ENCODE measurements at places on chromosomes 1 and 21. TPM values are rescaled to one million over a fixed set of nuclear protein-coding genes. Genes with fewer than 3 reads are reported as not detected.

CFAP107 gene
- not detected for total RNA-seq

GPR25 gene
- not detected for total RNA-seq

RAP1GAP gene
- total RNA-seq, result 4.5 TPM

OR2AK2 gene
- total RNA-seq, result not detected

CD5L gene
- 2.5 TPM for total RNA-seq

SELL gene
- total RNA-seq, result 1.1 TPM

OPTC gene
- total RNA-seq, result not detected

UTP25 gene
- 2.6 TPM for total RNA-seq

CCDC30 gene
- total RNA-seq, result 1.9 TPM

FAM72C gene
- total RNA-seq, result 0.14 TPM

GJA8 gene
- not detected for total RNA-seq

RHOU gene
- total RNA-seq, result 5.4 TPM

SPRR1A gene
- total RNA-seq, result not detected

VSIG8 gene
- not detected for total RNA-seq

RHD gene
- total RNA-seq, result not detected

SMYD3 gene
- total RNA-seq, result 8.8 TPM

FBXO2 gene
- 4.2 TPM for total RNA-seq

C1orf21 gene
- 54.5 TPM for total RNA-seq

LAX1 gene
- 0.22 TPM for total RNA-seq

NBPF26 gene
- total RNA-seq, result 0.54 TPM

LINGO4 gene
- total RNA-seq, result 0.68 TPM

NEK2 gene
- total RNA-seq, result 0.32 TPM

F13B gene
- total RNA-seq, result not detected

CFAP141 gene
- total RNA-seq, result not detected

MSH4 gene
- total RNA-seq, result 0.35 TPM

IGSF9 gene
- 0.30 TPM for total RNA-seq

TMEM82 gene
- not detected for total RNA-seq

CYP4A22 gene
- total RNA-seq, result not detected

LRRN2 gene
- total RNA-seq, result 1.5 TPM

KRTAP19-3 gene
- not detected for total RNA-seq

PIGR gene
- not detected for total RNA-seq

VHLL gene
- total RNA-seq, result not detected

PLA2G2C gene
- not detected for total RNA-seq

LCE1F gene
- not detected for total RNA-seq

SPRR2F gene
- not detected for total RNA-seq

JAK1 gene
- total RNA-seq, result 87.3 TPM

TMEM50B gene
- 35.1 TPM for total RNA-seq

ADAM30 gene
- total RNA-seq, result not detected

SPRR2E gene
- total RNA-seq, result not detected

CREB3L4 gene
- total RNA-seq, result 4.9 TPM

TRABD2B gene
- total RNA-seq, result 0.57 TPM

PKNOX1 gene
- total RNA-seq, result 9.7 TPM

SLFNL1 gene
- total RNA-seq, result 0.16 TPM

S100A16 gene
- total RNA-seq, result 49.2 TPM

OLFML2B gene
- total RNA-seq, result 4.2 TPM

KIF17 gene
- total RNA-seq, result 6.0 TPM

BLACAT1 gene
- not detected for total RNA-seq

LMX1A gene
- 0.14 TPM for total RNA-seq

MXRA8 gene
- 21.8 TPM for total RNA-seq

OR2T1 gene
- not detected for total RNA-seq

CLEC20A gene
- not detected for total RNA-seq

FAM72D gene
- total RNA-seq, result not detected

NLRP3 gene
- total RNA-seq, result 1.2 TPM

CAMK1G gene
- not detected for total RNA-seq

BACE2 gene
- total RNA-seq, result 14.5 TPM

ADGRL4 gene
- total RNA-seq, result 25.3 TPM

SETDB1 gene
- total RNA-seq, result 16.2 TPM

TENT5C gene
- total RNA-seq, result 18.7 TPM

LMOD1 gene
- 10.8 TPM for total RNA-seq

Data from Right ventricle myocardium inferior (tissue), 1 donor.